Type B pancreatic cell (in vitro differentiated cells): ENCODE measurements at places on chromosomes 5 and 9. TPM values are rescaled to one million over a fixed set of nuclear protein-coding genes. Genes with fewer than 3 reads are reported as not detected.
A peak's percentile ranks its signal among the peaks of the same experiment; 100 is the strongest.

The ERP44 gene
- 21.2 and 23.1 TPM in 2 replicates for total RNA-seq

The PAPPA gene
- 1.2 and 11.0 TPM in 2 replicates for total RNA-seq

The SURF4 gene
- total RNA-seq = 173 and 224 TPM in 2 replicates

The PCDHB16 gene
- 3.1 and 6.9 TPM in 2 replicates for total RNA-seq

The GFI1B gene
- total RNA-seq = 0.45 TPM in 1 of 2 replicates, not detected in the other

GRCh38 chr5:107619781-107620180 lies 51.0 kb downstream of the EFNA5 start:
- no peak for DNase-seq

- no peak for DNase-seq
These were observed 4.3 kb upstream of the TCOF1 start for GRCh38 chr5:150353032-150353675.

GRCh38 chr9:112551641-112552040 lies 65.0 kb downstream of the KIAA1958 start:
- DNase-seq = no peak

DNA sequence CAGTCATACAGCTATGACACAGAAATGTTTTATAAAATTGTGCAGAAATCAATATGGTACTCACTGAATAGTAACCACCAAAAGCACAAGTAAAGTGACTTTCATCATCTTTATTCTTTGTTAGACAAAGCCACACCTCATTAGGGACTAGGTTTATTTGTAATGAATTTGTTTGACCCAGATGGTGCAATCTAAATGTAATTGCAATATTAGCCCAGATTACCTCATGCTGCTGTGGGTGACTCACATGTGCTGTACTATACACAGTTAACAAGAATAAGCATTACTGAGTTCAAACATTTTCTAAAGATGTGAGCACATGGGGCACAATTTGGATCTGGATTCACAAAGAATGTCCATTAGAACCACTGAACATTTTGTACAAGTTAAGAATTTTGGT lies 759.3 kb upstream of the TYRP1 start:
- no peak for DNase-seq

DNA sequence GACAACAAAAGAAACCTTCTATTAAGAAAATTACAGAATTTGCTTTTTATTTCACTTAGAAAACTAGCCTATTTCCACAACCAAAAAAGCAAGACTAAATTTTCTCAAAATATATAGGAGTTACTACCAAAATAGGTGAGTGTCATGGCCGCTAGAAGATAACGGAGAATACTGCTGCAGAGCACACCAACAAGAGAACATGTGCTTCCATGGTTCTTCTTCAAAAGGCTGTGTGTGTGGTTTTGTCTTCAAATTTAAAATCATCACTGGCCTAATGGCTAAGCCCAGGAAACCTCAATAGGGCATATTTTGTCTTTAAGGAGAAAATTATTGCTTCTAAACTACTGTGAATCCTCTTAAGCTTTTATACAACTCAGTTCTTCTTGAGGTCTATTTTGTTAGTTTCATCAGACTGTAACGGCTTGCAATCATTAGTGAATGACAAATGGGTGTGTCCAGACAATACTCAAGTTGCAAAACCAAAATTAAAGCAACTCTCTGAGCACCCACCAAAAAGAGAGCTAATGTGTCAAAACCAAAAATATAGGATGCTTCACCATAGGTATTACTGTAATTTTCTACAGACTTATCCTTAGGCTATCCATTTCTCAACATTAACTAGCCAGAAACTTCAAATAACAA lies 3.3 kb downstream of the SETX start:
- DNase-seq = no peak

- DNase-seq = no peak
These were observed 16.8 kb downstream of the SCAMP1 start for GRCh38 chr5:78377056-78377717.

DNA sequence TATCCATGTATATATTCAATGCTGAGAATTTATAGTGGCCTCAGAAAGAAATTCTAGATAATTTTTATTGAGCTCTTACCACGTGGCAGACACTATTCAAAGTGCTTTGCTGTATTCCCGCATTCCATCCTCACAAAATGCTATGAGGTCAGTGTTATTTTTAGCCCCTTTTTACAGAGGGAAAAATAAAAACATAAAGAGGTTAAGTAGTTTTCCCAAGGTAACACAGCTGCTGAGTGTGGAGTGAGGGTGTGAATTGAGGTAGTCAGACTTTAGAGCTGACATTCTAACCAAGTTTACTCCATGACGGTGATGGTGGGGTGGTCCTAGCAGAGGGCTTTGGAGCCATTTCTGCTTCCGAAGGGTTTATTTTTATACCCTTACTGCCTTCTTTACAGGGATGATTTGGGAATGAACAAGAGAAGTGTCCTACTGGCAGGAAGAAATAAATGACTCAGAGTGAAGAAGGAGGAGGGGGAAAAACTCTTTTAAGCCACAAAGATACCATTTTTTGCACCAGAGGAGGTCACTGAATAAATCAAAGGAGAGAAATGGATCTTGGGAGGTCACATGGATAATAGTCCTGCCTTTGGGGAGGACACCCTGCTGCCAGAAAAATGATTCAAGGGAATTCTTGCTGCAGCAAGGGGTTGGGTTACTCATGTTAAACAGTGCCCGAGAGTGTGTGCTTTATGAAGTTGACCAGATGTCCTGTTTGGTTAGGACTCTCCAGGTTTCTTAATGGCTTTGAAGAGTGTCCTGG lies 76.1 kb downstream of the HMHB1 start:
- no peak for DNase-seq

DNA sequence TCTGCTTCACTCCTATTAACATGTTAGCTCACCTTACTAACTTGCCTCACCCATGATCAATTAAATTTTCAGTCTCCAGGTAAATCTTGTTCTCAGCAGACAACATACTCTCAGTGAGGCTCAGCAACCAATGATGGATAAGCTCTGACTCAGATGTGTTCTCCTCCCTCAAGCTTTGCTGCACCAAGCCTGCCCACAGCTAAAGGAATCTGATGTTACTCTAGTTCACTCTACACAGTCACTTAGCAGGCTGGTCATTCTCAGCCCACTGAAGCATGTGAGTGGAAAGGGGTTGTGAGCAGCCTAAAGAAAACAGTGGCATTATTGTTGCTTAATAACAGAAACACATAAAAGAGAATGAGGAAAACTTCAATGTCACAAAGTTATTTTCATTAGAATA lies 37.3 kb upstream of the CTNND2 start:
- DNase-seq = no peak

- DNase-seq = no peak
These were observed 55.8 kb downstream of the LRSAM1 start for GRCh38 chr9:127506814-127507750.

GRCh38 chr9:126093771-126094170 lies 232.9 kb upstream of the MVB12B start:
- DNase-seq = no peak

GRCh38 chr5:136033848-136034247 lies 5.1 kb downstream of the TGFBI start:
- no peak for DNase-seq

GRCh38 chr5:166788050-166788449 lies 1503.4 kb upstream of the WWC1 start:
- DNase-seq = no peak

GRCh38 chr5:77046416-77047073 lies 16.3 kb downstream of the AGGF1 start:
- DNase-seq = no peak

GRCh38 chr5:158546748-158547147 lies 553.0 kb downstream of the EBF1 start:
- DNase-seq = no peak

DNA sequence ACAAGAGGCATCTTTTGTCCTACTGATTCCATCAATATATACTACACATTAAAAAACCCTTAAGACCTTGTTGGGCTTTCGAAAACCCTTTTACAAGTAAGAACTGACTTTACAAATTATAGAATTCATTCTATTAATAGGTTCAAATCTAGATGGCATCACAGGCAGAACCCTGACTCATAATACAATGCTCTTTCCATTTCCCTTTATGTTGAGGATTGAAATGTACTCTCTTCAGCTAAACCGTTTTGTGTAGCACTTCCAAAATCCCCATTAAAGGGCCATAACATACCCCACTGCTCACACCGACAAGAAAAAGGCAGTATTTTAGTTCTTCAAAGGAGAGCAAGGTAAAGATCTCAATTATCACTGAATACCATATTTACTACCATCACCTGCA lies 11.2 kb downstream of the CSNK1A1 start:
- DNase-seq = no peak

DNA sequence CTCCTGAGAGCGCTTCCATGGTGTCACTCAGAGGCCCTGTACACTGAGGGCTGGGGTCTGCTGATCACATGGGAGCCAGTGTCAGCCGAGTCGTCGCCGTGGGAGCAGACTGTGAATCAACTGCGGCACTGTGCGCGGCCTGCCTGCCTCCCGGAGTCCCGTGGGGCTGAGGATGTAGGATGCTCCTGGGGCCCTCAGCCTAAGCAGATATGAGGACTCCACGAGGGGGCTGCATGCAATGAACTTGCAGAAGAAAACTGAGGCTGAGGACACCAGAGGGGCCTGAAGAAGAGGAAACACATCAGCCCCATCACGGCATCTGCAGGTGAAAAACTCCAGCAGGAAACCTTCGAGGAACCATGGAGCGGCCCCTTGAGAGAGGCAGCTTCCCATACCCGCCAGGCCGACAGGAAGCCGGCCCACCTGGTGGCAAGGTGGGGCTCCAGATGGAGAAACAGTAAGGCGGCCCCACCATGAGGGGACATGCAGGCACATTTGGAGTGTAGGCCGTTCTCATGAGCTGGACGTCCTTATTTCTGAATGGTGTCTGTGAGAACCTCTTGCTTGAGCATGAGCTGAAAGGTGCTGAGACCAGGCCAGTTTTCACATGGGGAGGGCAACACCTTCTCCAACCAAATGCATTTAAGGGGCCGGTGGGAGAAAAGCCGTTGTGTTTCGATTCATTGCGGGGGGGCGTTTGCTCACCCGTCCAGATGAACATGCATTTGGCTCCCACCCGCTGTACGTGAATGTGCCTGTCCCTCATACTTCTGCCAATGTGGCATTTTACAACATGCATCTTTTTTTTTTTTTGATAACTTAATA lies 35.2 kb upstream of the ADAMTS2 start:
- DNase-seq = peak; percentile 49

GRCh38 chr5:59921816-59922215 lies 28.3 kb upstream of the PDE4D start:
- DNase-seq = no peak
